ENCODE measurements at places on chromosomes 5 and 9.

GRCh38 chr5:95730011-95730700, 980 bp upstream of the RHOBTB3 start:
- no peak for DNase-seq

DNA sequence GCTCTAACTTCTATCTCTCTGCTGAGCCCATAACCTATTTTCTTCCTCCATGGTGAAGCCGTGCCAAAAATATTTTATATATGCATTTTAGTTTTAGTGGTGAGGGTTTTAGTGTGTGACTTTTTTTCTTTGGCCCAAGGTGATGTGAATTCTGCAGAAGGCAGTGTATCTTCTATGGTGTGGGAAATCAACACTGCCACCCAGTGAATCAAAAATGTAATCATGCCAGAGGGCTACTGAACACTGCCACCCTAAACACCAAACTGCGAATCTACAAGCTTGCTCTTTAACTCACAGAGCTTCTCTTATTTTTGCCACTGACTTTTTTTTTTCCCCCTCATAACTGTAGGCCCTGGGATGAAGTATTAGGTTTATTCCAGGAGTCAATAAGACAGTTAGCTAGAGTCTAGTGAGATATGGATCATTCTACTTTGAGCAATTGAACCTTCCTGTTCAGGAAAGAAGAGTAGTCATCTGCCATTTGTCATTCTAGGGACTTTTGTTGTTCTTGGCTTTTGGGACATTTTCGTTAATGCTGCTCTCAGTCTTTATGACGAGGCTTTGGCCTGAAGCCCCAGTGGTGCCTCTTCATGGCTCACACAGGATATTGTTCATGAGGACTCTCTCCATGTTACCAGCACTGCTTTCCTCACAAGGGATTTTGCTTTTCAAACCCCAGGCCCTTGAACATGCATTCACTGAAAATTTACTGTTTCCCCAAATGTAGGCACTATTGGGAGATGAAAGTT, 53.1 kb downstream of the C7 start:
- DNase-seq = no peak

DNA sequence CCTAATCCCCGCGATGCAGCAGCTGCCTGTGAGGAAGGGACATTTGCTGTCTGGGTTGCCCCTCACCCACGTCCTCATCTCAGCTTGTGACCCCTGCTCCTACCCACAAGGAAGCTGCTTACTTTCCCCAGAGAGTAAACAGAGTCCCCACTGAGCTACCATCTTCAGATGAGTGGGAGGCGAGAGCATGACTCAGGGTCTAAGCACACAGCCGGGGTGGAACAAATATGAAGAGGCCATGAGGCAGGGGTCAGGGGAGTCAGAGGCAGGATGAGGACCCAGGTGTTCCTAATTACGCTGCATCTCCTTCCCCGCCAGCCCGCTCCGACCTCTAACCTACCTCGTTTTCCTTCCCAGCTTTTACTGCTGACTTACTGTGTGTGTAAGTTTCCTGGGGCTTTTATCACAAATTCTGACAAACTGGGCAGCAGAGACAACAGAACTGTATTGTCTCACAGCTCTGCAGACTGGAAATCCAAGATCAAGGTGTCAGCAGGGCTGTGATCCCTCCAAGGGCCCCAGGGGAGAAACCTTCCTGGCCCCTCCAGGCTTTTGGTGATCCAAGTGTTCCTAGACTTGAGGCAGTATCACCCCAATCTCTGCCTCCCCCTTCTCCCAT, 94.0 kb upstream of the DNAH5 start:
- no peak for DNase-seq

DNA sequence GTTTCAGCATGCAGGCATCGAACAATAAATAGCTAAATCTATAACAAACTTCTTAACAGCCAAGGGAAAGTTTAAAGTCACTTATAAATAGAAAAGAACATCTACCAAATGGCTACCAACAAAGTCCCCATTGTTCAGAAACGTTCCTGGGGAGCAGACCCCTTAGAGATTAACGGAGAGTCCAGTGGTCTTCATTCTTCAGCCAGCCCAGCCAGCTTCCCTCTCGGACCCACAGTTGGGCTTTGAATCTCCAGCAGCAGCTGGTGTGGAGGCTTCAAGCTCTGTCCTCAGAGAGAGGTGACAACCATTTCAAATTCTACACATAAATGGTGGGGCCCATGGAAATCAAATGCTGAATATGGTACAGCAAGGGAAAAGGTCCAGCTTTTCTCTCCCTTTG, 11.2 kb downstream of the ENC1 start:
- DNase-seq = no peak

DNA sequence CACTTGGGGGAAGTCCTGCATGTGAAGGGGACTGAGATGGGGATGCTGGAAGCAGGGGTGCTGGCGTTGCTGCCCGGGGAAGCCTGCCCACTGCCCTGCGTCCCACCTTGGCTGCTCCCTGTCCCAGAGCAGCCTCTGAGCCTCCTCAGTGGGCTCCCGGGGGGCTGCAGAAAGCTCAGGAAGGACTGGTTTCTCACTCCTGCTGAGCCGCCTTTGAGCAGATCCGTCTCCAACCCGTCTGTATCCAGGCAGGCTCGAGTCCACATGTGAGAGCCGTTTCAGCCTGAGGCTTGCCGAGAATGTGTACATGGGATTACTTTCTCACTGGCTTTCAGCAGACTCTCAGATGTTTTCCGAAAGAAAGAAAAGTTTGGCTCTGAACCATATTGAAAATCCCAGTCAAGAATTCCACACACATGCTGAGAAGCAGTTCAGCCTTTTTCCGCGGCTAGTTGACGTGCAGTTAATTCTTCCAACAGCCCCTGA, 95.3 kb upstream of the COL5A1 start:
- DNase-seq = no peak

GRCh38 chr5:12570688-12571087, 666.4 kb upstream of the CTNND2 start:
- DNase-seq = no peak

DNA sequence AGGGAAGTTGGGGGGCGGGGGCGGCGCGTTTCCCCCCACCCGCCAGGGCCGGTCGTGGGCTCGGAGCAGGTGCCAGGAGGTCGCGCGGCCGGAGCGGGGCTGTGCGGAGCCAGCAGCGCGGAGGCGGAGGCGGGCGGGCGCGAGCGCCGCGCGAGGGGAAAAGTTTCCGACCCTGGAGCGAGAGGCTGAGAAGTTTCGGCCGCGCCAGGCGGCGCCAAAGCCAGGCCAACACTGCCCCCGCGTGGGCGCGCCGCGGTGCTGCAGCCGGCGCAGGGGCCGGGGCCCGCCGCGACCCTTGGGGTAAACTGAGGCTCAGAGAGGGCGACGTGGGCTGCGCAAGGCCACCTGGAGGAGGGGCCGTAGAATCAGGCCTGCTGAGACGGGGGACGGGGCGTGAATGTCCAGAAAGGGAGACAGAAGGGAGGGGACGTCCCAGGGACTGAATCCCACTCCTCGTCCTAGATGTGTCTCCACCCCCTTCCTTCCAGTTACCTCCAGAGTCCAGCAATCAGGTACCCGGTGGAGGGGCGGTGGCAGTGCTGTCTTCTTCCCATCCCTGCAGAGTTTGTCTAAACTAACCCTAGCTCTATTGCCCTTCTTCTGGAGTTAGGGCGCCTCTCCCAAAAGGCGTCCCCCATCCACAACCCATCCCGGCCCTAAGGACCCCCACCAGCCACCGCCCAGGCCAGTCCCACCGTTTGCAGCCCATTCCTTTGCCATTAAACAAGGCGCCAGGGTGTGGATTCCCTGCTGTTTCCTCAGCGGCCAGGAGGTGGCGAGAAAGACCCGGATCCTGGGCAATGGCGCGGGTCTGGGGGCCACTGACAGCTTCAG, 10.2 kb downstream of the C9orf50 start:
- DNase-seq = peak; percentile 74

GRCh38 chr5:122413722-122414121, 101.7 kb downstream of the SNCAIP start:
- DNase-seq = no peak

GRCh38 chr9:105157171-105157583, 87.3 kb upstream of the SLC44A1 start:
- DNase-seq = no peak

DNA sequence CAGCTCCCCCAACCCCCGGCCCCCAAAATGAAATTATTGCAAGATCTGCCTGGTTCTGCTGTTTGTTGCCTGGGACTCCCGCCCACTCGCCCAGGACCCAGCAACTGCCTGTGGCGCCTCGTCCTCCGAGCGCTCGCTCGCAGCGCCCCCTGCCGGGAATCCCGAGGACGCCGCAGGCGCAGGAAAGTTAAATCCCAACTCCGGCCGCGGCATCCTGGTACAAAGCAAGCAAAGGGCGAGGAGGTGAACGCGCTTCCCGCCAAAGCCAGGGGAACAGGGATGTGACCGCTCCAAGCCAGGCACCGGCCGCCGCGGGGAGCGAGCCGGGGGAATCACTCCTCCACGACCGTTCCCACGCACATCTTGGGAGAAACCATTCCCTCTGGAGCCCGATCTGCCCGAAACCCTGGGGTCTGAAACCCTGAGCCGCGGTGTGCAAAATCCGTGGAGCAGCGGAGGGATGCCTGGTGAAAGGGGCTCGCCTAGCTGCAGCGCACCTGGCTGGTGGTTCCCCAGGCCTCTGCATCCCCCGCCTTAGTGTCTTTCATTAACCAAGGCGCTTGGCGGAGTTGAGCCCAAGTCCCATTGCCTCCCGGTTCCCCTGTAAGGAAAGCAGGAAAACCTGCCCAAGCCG, 1.3 kb downstream of the SEMA5A start:
- DNase-seq = peak; percentile 84

DNA sequence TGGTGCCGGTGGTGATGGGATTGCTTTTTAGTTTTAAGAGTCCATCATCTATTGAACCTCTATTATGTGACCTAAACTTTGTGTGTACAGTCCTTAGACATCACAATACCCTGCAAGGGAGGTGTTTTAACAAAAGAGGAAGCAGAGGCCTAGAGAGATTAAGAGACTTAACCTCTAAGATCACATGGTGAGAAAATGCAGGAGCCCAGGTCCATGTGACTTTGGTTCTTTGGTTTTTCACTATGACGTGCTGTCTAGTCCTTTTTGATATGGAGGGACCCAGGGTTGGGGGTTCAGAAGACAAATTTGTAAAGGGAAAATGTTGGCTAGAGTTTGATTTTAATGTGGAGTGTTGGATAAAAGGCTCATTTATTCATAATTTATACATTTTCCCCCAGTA, 34.1 kb upstream of the TRMT10B start:
- no peak for DNase-seq

- DNase-seq = no peak
Measured at GRCh38 chr9:92385953-92386352, 18.4 kb downstream of the OGN start.

DNA sequence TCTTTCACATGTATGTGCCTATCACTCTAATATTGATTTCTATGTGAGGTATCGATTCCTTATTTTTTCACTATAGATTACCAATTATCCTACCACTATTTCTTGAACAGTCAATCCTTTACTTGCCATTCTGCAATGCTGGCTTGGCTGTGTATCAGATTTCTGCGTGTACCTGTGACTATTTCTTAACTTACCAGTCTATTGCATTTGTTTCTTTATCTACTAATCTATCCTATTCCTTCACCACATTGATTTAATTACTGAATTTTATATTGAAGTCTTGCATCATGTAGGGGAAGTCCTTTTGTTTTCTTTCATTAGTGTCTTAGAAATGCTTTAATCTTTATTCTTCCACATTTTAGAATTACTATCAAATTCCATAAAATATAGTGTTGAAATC, 684.8 kb downstream of the LRRC70 start:
- no peak for DNase-seq

- DNase-seq = no peak
Measured at GRCh38 chr9:130451509-130452388, 7.0 kb downstream of the ASS1 start.
